ENCODE measurements at places on chromosomes 2 and 18.

DNA sequence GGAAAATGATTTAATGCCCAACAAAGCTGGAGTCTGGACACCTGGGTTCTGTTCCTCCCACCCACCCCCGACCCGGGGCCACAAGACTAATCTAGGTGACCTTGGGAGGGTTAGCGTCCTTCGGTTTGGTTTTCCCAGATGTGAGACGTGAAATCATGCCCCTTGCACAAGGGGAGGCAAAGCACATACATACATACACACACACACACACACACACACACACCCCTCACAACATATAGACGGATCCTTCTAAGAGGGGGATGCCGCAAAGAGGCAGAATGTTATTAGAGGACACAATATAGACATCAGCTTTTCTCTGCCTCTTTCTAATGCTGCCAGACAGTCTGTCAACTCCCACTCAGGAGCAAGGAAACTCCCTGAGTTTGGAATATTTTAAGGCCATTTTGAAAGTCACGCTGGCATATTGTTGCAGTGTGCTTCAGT lies 616 bp upstream of the RBMS1 start:
- DNase-seq, result no peak

DNA sequence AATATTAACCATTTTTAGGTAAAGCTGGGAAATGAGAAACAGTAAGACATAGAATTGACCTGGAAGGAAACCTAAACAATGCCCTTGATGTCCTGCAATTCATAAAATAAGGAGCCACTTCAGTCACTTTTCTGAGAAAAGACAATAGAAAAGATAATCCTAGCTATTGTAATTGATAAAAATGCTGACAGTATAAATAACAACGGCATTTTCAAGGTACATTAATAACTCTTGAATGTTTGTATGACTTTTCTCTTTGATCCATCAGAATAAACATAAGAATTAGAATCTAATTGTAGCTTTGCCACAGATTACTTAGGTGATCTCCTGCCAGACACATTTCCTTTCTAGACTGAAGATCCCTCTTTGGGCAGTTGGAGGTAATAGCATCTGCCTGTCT lies 719.5 kb downstream of the SLC4A3 start:
- DNase-seq, result no peak

DNA sequence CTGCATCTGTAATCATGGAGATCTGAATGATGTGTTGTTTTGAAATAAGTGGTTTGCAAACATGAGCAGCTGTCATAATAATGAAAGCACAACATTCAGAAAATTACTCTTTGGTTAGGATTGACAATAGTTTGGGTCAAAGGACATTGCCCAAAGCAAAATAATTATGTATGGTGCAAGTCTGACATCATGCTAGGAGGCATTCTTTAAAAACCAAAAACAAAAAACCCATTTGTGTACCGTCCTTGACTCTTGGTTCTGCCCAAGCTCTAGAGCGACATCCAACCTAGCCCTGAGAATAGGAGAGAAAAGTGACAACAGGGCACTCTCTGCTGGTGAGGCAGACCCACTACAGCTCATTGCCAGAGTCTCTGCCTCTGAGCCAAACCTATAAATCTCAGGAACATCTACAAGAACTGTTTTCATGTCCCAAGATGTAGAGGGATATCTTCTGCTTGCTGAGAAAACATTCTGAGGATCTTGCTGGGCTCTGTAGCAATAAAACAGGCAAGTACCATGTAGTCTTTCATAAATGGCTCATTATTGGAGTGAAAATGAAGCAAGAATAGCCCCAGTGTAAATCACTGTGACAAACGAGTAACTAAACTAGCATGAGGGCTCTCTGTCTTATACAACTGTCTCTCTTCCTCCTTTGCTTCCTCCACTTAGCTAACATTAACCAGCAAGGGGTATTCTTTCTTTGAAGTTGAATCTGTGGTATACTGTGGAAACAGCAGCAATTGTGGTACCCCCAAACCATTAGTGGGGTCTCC lies 266.8 kb upstream of the CXCR4 start:
- DNase-seq, result no peak

GRCh38 chr2:237312021-237312755 lies 101.8 kb downstream of the COL6A3 start:
- no peak for DNase-seq

GRCh38 chr18:394262-394986 lies 106.1 kb downstream of the COLEC12 start:
- DNase-seq, result no peak

DNA sequence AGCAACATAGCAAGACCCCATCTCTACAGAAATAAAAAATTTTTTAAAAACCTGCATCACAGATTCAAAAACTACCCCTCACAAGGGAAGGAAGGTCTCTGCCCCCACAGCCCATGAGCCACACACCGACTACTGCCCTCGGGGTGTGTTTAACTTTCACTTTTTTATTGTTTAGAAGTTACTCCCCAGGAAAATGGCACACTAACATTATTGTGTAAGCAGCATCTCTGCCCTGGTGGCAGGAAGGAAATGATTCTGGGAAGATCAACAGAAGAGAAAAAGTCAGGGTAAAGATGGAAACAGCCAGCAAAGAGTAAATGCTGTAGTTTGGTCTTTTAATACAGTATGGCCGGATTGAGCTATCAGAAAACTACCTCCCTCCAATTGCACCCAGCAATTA lies 21.9 kb downstream of the TRABD2A start:
- DNase-seq, result no peak

Measured in omental fat pad (tissue), 4 donors.